ENCODE measurements at places on chromosomes 1 and 21. TPM values are rescaled to one million over a fixed set of nuclear protein-coding genes. Genes with fewer than 3 reads are reported as not detected.

GRCh38 chr1:203619091-203619780, 7.4 kb upstream of the ATP2B4 start:
- no peak for DNase-seq

- no peak for DNase-seq
These were observed 117.7 kb upstream of the DSCAM start for GRCh38 chr21:40964691-40965090.

GRCh38 chr1:54540582-54541295, 7.3 kb upstream of the ACOT11 start:
- no peak for DNase-seq

DNA sequence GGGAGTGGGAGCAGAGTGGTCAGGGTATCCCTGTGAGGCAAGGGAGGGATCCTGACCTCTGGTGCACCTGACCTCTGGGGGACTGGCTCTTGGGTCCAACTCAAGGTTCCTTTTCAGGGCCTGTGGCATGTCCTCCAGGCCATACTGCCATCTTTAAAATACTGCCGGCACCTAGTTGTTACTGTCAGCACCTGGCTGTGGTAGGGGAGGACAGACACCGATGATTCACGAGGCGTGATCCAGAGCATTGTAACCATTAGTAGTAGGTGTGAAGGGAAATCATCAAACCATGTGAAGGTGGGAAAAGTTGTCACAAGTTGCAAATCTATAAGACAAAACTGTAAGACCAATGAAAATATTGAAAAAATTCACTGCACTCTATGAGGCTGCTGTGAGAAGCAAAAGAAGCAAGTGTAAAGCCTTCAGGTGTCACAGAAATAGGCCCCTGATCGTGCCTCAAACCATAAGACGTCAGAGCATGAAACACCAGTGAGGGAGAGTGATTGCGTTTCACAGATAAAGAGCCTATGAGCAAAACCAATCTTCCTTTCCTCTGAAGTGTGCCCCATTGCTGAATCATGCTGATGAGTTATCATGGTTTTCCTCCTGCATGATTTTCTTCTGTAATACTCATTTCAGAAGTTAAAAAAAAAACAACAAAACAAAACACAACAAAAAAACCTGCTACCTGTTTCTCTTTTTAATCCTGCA, 55.3 kb downstream of the CDC7 start:
- DNase-seq = no peak

F5 gene
- 0.71 TPM for total RNA-seq

GRCh38 chr1:62321446-62321845, 2.2 kb upstream of the KANK4 start:
- DNase-seq = no peak

- no peak for DNase-seq
These were observed 1.1 kb downstream of the UBE2J2 start for GRCh38 chr1:1272341-1273208.

- peak; percentile 22 for DNase-seq
These were observed 347.2 kb downstream of the MATN1 start for GRCh38 chr1:30376054-30376697.

DNA sequence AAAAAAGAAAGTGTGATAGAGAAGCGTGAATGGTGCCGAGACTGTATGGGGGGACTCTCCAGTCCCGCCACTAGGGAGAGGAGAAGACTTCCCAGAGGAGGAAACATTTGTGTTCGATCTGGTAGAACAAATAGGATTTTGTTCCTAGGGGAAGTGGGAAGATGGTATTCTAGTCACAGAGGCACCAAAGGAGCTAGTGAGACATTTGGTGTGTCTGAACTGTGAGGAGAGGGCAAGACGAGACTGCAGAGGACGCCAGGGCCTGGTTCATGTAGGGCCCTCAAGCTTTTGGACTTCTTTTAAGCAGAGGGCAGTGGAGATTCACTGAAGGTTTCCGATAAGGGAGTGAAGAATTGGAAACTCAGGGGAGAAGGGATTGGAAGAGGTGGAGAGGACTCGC, 2.9 kb downstream of the BTBD19 start:
- DNase-seq = peak; percentile 38

CFAP107 gene
- not detected for total RNA-seq

GBP6 gene
- total RNA-seq = not detected

GRCh38 chr1:215637041-215637573, 70.0 kb downstream of the KCTD3 start:
- peak; percentile 87 for DNase-seq

ZNF695 gene
- not detected for total RNA-seq

GRCh38 chr1:230286166-230286889, 139.8 kb downstream of the PGBD5 start:
- peak; percentile 40 for DNase-seq

DNA sequence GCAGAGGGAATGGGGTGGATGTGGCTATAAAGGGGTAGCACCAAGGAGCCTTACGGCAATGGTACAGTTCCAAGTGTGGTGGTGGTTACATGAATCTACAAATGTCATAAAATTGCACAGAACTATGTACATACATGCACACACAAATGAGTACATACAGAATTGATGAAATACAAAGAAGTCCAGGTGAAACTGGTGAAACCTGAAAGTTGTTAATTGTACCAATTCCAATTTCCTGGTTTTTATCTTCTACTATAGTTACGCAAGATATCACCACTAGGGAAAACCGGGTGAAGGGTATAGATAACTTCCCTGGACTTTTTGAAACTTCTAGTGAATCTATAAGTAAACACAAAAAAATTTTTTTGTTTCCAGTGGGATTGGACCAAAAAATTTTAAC, 18.9 kb downstream of the HSF2BP start:
- DNase-seq = no peak

GRCh38 chr1:36869054-36869453, 165.3 kb downstream of the GRIK3 start:
- no peak for DNase-seq

FAM151A gene
- not detected for total RNA-seq

MOB3C gene
- total RNA-seq = 25.7 TPM

- DNase-seq = no peak
These were observed 6.9 kb downstream of the CTTNBP2NL start for GRCh38 chr1:112402682-112403643.

GRCh38 chr1:212186427-212187207, 98.6 kb upstream of the PPP2R5A start:
- DNase-seq = no peak

DNA sequence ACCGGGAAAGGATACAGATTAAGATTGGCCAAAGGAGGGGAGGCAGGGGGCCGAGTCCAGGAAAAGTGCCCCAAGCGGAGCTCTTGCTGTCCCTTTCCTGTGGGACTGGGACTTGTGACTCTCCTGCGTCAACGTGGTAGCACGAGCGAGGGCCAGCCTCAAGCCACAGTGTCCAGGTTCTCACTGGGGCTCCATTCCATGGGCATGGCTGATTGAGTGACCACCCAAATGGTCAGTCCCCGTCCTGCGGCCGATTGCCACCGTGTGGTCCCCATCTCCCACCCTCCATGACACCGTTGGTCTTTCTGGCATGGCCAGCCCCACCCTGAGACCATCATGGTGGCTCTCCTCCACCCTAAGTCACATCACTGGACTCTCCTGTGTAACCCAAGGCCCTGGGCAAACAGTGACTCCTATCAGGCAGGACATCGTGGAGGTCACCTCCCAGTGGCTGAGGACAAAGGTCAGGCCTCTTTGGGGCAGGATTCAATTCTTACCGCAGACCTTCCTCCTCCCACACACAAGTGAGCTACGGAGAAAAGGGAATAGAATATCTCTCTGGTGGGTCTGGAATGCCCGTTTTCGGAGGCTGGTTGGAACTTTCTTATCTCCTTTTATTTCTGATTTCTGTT, 8.9 kb upstream of the C1orf174 start:
- DNase-seq = peak; percentile 56

EDARADD gene
- total RNA-seq = not detected

MLLT11 gene
- 5.0 TPM for total RNA-seq

TNFAIP8L2 gene
- 6.1 TPM for total RNA-seq

GRCh38 chr21:41045534-41046268, 122.3 kb upstream of the BACE2 start:
- DNase-seq = no peak

GRCh38 chr1:184626076-184627006, 128.3 kb downstream of the EDEM3 start:
- peak; percentile 70 for DNase-seq

GRCh38 chr1:113439277-113439670, 49.0 kb downstream of the MAGI3 start:
- DNase-seq = no peak

MATN1 gene
- not detected for total RNA-seq

All from sigmoid colon (tissue), 7 donors.